ENCODE measurements at places on chromosomes 6 and 20. TPM values are rescaled to one million over a fixed set of nuclear protein-coding genes. Genes with fewer than 3 reads are reported as not detected.

- no peak for DNase-seq
Observed at GRCh38 chr6:132482581-132482980, 30.3 kb downstream of the STX7 start.

DNA sequence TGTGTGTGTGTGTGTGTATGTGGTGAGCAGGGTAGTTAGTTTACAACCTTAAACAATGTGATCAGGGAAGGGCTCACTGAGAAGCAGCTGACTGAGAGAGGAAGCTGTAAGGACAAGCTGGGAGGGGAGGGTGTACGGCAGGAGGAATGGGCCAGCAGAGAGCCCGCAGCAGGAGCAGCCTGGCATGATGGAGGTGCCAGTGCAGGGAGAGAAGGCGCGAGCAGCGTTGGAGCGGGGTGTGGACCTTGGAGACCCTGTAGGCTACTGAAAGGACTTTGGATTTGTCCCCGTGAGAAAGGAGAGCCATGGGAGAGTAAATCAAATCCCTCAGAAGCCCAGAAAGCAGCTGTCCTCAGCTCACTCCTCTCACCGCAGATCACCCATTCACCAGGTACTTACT, 18.5 kb downstream of the FAM209B start:
- DNase-seq = no peak

The OR2H1 gene
- polyA plus RNA-seq = not detected

- DNase-seq = no peak
Observed at GRCh38 chr20:47999166-47999565, 213.9 kb upstream of the SULF2 start.
